Stimulated activated CD4-positive, alpha-beta T cell treated with anti-CD3 and anti-CD28 coated beads, Interleukin-15, amount 100 ng/mL, for 1 hour (primary cell): ENCODE measurements at places on chromosomes 2 and 18.

- DNase-seq: no peak
Measured at GRCh38 chr2:240328526-240328925, 106.9 kb upstream of the GPC1 start.

DNA sequence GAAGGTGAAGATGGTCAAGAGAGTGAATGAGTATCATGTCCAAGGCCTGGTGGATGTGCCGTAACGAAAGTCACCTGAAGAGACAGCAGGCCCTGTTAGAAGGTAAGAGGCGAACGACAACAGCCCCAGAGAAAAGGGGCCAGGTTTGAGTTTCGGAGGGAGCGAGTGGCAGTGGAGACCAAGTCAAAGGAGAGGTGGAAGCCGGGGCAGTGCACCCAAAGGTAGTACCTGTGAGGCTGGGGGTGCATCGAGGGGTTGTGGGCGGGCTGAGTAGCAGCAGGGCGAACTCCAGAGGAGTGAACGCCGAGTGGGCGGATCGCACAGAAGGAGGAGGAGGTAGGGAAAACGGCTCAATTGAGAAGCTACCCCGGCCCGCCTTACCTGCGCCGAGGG is 358 bp downstream of the USP37 start:
- DNase-seq: no peak

DNA sequence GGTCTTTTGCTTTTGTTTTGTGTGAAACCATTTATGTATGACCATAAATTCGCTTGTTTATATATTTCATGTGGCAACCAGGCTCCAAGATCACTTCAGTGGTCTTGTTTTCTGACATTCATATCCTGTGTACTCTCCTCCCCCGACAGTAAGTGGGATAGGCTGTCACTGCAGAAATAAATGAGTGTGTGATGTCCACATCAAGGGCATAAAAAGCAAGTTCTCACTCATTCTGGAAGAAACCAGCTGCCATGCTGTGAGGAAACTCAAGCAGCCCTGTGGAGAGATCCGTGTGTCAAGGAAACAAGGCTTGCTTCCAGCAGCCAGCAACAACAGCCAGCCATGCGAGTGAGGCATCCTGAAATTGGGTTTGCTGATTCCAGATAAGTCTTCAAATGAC is 39.2 kb upstream of the GNAL start:
- no peak for DNase-seq

DNA sequence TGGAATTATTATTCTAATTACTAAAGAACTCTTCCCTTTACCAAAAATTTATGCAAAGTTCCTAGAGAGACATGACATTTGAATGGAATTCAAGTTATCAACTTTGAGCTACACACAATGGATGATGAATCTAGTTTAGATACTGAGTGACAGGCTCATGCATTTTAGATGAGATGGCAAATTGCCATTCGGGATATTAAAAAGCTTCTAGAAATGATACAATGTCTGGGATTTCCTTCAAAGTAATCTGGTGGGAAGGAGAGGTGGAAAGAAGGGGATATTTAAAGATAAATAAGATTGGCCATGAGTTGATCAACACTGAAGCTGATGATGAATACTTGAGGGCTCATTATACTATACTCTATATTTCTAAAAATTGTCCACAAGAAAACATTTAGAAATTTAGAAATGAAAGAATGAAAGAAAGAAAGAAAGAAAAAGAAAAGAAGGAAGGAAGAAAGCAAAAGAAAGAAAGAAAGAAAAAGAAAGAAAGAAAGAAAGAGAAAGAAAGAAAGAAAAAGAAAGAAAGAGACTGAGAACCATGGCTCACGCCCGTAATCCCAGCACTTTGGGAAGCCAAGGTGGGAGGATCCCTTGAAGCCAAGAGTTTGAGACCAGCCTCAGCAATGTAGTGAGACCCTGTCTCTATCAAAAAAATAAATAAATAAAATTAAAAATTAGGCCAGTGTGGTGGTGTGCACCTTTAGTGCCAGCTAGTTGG is 62.6 kb upstream of the NEDD4L start:
- no peak for DNase-seq

DNA sequence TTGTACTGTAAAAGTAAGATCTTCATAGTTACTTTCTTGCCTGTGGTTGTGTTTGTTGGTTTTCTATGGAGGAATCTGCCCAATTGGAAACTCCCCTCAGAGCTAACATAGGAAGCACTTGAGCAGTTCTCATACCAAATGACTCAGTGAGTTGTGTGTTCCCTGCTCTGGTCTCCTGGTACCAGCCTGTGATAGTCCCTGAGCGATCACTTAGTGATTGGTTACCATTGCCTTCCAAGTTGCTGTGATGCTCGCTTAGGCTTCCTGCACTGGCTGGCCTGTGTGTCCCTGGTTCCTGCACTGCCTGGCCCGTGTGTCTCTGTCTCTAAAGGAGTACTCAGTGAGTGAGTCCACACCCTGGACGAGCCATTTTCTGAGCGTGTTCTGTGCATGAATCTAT is 133.0 kb downstream of the MAP4K4 start:
- no peak for DNase-seq

- DNase-seq: no peak
Measured at GRCh38 chr2:3959372-3959771, 256.0 kb downstream of the DCDC2C start.

- no peak for DNase-seq
Measured at GRCh38 chr2:85181134-85181631, 48.0 kb downstream of the TCF7L1 start.

DNA sequence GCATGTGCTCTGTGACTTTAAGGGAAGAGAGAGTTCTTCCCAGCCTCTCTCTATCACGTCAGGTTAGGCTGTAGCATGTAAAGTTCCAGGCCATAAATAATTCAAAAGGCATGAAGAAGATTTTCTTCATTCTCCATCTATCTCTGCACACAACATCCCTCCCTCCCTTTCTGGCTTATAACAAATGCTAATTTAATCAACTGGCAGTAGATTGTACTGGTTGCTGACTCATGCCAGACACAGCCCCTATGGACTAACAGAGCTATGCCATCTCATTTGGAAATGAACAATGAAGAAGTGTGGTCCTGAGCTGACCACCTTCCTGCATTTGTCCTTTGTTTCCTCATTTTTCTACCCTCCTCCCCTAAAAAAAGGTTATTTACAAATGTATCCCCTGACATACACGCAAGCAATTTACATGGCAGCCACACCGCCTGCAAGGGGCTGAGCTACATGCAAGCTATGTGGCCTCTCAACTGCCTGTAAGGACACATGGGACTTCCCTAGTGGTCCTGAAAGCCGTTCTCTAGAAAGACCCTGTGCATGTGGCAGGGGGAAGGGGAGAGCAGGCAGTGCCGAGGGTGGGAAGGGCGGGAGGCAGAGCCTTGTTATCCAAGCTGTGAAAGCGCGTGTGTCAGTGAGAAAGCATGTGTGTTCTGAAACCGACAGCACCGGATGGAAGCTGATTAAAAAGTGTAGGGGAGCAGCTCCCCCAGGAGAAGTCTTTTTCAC is 90.9 kb upstream of the KLF7 start:
- no peak for DNase-seq

DNA sequence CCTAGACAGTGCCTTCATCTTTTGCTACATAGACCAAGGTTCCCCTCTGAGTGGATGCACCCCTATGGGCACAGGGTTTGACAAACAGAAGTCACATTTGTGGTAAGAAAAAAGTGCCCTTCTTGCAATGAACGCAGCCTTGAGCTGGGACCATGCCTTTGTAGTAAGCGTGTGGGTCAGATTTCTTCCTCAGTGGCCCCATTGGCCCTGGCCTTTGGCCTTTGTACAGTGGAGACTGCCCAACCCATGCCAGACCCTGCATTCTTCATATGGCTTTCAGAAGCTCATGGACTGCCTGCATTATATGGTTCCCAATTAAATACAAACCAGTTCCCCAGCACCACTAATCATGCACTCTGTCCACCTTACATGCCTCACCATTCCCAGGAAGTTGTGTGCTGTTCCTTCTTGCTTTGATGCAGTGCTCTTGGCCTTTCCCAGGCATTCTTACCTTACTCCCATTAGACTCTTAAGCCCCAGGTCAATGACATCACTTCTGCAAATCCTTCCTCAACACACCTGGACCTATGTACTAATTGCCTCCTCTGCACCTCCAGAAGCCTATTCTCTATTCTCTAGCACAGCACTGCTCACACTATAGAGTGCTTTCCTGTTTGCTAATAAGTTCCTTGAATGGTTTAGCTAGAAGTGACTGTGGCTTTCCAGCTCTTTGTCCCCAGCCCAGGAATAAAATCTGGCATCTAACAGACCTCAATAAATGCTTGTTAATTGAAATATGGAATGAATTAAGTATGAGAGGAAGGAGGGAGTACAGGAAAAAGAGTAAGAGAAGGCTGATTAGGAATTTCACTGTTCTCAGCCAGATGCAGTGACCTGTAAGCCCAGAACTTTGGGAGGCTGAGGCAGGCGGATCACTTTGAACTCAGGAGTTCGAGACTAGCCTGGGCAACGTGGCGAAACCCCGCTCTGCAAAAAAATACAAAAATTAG is 60.2 kb downstream of the TMEM247 start:
- DNase-seq: no peak

DNA sequence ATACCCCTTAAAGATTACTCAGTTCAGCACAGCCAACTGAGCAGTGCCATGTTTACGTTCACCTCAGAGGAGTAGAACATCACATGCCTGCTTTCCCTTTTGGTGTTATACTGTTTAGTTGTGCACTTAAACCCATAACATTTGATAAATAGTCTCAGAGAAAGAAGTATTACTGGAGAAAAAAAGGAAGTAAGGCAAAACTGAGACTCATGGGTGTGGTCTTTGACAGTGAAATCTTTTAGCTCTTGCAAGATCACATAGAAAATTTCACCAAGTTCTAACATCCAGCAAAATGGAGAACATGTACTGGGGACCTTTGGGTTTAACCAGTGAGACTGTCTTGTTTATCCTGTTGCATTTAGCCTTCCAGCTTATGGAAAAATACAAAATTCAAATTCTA is 5.6 kb downstream of the TANK start:
- DNase-seq: no peak

GRCh38 chr2:27714851-27715291 is 51.2 kb downstream of the SLC4A1AP start:
- DNase-seq: no peak

DNA sequence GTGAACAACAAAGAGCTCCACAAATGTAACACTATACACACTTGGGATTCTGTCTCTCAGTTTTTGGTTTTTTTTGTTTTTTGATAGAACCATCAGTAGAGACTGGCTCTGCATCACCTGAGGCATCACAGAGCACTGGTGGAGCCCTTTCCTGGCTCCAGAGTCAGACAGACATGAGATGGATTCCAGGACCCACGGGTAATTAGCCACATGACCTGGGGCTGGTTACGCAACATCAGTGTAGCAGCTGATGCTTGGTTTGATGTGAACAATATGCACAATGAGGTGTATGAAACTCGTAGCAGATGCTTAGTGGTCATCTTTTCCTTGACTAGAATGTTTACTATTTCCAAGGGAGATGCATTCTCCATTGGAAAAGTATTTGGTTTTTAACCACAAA is 40.7 kb downstream of the CMPK2 start:
- no peak for DNase-seq

DNA sequence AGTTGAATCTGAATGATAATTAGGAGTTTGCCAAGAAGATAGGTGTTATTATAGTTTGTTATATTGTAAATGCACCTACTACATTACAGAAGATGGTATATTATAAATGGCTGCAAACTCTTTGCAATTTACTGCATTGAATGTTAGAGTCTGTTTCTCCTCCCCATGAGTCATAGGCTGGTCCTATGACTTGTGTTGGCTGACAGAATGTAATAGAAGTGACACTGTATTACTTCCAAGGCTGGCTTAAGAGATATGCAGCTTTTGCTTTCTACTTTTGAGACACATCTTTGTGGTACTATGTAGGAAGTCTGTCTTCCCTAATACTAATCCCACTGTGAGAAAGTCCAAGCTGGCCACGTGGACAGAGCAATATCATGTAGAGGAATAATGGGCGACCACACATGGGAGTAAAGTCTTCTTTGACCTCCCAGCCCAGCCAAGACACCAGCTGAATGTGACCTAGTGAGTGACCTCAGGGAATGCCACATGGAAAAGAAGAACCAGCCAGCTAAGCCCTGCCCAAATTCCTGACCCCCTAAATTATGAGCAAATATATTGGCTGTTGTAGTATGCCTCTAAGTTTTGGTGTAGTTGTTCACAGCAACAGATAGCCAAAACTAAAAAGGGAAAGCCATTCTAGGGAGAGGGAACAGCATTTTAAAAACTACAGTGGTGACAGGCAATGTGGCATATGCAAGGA is 6.8 kb upstream of the DDX1 start:
- DNase-seq: no peak

- no peak for DNase-seq
Measured at GRCh38 chr2:665340-666073, 11.7 kb downstream of the TMEM18 start.

DNA sequence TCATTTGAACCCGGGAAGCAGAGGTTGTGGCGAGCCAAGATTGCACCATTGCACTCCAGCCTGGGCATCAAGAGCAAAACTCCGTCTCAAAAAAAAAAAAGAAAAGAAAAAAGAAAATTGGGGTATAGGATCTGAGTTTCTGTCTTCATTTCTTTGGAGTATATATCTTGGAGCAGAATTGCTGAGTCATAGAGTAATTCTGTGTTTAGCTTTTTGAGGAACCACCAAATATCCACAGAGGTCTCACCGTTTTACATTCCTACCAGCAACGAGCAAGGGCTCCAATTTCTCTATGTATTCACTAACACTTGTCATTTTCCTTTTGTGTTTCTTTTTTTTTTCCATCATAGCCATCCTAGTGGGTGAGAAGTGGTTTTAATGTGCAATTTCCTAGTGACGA is 87.6 kb upstream of the TEX51 start:
- no peak for DNase-seq

DNA sequence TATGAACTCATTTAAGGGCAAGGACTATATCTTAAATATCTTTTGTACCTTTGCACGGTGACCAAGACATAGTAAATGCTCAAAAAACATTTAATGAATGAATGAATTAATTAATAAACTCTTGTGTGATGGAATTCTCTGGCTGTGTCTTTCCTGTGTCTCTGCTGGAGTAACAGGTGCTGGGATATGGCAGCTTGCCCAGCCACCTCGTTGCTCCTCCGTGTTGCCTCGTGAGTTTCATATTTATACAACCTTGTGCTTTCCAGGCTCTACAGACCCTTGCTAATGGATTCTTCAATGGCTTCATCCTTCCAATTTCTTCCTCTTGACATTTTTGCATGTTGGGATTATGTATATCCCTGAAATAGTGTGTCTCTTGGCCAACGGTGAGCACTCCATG is 30.4 kb downstream of the CTAGE1 start:
- DNase-seq: no peak
